Stimulated activated CD8-positive, alpha-beta memory T cell treated with anti-CD3 and anti-CD28 coated beads, Interleukin-4, amount 100 ng/mL, for 1 hour (primary cell): ENCODE measurements at places on chromosomes 1 and 21.

DNA sequence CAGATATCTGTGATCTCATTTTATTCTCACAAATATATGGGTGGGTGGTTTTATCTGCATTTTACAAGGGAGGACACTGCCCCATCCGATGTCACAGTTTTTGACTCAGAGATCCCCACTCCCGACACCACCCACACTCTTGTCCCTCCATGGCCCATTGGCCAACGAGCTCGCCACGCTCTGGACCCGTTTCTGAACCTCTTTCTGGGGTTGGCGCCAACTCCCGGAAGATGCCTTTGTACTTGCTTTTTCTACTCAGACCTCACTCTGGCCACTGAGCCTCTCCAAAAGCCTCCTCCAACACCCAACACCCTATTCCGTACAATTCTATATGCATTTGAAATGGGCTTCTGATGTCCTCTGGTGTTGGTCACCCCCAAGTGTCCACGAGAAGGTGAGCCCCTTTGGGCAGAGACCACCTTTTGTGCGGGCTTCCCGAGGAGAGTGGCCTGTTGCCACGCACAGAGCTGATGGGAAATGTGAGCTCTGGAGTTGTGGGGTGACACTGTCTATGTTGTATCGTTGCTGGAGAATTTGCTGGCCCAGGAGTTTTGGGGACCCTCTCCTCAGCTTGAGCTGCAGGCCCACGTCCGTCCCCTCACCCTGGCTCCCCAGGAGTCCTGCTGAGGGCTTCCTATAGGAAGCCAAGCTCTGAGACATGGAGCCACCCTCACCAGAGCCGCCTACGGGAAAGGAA lies 366.9 kb upstream of the VAMP3 start:
- no peak for DNase-seq

GRCh38 chr1:167467126-167467710 lies 51.1 kb downstream of the CD247 start:
- no peak for DNase-seq

- DNase-seq, result no peak
Observed at GRCh38 chr1:20725189-20726117, 7.0 kb downstream of the SH2D5 start.

DNA sequence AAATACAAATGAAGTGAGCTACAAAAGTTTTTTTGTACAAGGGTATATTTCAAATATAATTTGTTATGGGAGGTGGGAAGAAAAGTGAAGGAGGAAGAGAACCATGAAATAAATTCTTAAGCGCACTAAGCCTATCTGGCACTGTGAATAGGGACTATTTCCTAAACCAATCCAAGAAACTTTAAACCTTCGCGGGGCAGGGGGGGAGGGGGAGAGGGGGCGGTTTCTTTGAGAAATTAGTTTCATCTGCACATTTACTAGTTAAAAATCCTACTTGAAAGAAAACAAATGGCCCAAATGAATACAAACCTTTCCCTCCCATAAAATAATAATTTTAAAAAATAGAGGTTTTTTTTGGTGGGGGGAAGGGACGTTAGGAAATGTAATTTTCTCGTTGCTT lies 364 bp downstream of the GOLPH3L start:
- no peak for DNase-seq

DNA sequence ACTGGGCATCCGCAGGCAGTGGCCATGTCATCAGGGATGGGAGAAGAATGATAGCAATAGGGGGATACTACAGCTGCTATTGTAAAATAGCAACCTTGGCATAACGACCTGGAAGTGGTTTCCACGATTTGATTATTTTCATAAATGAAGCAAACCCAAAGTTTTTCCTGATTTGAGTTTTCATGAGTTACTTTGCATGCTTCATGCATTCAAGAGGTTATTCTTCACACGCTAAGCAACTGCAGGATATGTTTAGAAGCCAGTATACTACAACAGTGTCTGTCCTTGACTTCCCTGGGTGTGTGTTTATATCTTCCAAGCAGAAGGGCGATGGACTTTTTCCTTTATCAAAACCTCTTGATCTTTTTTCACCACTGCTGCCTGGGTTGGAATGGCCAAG lies 281.1 kb upstream of the DUSP10 start:
- DNase-seq, result no peak

DNA sequence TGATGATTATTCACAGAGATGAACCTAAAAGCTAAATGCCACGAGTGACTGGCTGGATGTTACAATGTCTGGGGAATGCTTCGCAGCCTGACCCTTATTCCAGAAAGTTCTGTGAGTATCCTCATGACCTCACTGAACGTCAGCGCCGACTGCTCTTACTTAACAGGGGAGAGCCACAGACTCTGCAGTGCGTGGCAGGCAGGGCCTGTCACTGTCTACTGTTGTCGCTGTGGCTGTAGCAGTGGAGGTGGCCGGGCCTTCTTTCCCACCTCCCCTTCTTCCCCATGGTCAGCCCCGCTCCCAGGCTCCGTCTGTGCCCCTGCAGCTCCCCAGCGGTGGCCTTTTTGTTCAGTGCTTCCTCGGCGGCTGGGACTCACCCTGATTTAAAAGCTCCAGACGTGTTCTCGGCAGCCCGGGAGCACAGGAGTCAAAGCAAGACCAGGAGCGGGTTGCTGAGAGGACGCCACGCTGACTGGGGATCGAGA lies 52.2 kb upstream of the TARBP1 start:
- no peak for DNase-seq

DNA sequence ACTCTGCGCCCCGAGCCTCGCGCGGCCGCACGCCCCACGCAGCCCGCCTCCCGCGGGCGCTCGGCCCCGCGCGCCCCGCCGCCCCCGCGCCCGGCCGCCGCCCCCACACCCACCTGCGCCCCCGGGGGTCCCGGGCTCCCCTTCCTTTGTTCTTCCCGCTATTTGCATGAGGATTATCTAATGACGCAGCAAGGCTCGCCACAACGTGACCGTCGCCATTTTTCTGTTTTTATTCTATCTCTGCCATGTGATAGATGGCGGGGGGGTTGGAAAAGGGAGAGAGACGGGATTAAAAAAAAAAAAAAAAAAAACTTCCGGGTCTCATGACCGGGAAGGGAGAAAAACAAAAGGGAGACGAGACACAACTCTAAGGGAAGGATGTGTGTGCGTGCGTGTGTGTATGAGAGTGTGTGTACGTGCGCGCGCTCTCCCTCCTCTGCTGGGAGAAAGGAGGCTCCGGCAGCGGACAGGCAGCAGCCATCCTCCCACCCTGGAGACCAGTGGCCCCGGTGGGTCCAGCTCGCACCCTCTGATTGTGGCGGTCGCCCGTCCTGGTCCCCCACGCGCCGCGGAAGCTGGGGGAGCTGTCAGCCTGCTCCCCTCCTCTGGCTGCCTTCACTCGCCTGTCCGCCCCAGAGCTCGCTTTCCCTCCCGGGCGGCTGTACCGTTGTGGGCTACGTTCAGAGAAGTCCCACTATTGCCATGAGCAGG lies 80.4 kb upstream of the AK4 start:
- DNase-seq, result peak; percentile 21

DNA sequence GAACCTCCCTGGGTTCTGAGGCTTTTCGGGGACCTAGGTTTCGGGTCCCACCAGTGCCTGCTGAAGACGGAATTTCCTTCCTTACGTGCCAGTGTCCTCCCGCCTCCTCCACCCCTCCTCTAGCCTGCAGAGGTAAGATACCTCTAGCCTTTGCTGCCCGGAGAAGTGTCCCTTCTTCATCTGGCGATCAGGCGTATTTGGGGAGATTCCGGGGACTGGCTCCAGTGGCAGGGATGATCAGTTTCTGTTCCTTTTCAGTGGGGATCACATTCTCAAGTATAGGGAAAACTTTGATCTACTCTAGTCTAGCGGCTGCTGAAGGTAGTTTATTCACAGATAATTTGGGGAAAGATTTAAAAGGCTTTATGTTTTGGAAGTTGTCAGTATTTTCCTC lies 674 bp downstream of the CEP350 start:
- DNase-seq, result no peak

DNA sequence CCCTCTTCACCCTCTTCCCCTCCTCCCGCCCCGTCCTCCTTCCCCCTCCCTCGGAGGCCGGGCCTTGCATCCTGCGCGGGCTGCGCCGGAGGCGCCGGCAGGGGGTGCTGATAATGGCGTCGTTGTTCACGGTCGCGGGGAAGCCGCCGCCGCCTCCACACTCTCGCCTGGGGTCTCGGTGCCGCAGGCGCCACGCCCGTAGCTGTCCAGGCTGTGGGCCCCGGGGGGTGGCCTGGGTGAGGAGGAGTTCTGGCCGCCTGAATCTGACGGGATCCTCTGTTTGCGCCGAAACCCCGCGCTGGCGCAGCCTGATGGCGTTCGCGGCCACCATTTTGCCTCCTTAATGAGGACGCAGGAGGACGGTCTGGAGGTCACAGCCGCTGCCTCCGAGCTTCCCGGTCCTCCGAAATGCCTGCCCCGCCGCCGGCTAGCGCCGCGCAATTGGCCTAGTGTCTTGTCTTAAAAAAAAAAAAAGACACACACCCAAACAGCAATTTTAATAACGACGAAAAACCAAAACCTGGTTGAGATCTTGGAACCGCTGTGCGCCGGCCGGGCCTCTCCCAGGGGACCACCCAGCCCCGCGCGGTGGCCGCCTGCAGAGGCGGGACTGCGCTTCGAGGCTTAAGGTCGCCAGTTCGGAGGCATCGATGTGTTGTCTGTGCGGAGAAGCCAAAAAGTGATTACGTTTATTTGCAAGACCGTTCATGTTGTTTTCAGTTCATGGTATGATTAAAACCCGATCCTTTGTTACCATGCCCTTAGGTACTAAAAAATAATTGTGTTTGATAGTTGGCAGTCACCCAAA lies 106.6 kb upstream of the HNRNPU start:
- peak; percentile 83 for DNase-seq

DNA sequence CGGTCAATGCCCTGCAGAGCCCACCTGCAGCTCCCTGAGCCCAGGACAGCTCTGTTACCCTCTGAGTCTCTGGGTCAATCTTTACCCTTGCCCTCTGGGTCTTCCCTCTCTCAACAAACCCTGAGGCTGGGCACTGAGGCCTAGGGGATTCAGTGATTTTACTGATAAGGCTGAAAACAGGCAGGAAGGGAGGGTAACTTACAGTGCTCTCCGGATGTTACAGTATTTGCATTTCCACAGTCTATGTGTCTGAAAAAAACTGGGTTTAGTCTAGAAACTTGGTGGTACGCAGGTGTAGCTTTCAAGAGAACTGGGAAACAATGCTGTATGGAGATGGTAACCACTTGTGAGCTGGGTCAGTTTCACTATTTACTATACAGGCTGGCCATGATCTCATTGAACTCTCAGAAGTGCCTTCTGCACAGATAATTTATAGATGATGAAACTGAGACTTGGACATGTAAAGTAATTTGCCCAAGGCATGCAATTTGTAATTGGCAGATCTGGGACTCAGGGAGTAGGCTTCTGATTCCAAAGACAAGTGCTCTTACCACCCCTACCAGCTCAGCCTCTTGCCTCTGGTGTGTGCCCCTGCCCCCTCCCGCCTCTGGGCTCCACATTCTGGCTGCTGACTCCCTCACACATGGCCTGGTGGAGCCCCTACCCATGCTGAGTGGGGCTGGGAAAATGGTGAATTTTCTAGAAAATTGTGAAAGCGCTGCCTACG lies 48.8 kb downstream of the TENT5C start:
- DNase-seq, result no peak
